ENCODE measurements at places on chromosomes 4 and X.

GRCh38 chrX:68183612-68184214 is 249.6 kb downstream of the OPHN1 start:
- DNase-seq = no peak

- no peak for DNase-seq
These were observed 1.1 kb downstream of the POLA1 start for GRCh38 chrX:24694825-24695224.

GRCh38 chrX:128622296-128622695 is 570.1 kb upstream of the ACTRT1 start:
- DNase-seq = no peak

- DNase-seq = no peak
These were observed 577 bp upstream of the PIM2 start for GRCh38 chrX:48919360-48919841.

DNA sequence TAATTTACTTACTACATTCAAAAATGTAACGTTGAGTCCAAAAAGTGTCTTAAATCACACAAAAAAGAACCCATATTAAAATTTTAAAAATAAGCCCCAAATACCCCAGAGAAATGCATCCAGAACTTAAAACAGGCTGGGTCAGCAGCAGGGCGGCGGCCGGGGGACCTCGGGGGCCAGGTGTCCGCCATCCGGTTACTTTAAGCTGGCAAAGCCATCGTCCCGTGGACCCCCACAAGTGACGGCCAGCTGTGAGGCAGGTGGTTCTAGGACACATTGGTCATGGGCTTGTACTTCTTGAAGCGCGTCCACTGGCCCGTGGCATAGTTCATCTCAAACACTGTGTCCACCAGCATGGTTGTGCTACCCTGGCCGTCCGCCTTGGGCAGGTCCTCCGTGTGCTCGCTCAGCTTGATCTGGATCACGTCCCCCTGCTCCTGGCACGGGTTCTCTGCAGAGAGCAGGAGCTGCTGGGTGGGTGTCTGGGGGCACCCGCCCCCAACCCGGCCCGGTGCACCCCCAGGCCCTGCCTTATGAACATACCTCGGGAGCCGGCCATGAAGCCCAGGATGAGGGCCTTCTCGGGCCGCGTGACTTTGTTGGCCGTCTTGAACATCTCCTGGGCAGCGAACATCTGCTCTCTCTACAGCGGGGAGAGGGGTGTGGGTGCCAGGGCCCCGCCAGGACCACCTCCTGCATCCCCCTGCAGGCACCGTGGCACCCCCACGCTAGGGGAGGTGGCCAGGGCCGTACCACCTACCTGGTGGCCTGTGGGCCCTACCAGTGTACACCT is 25.5 kb downstream of the NELFA start:
- DNase-seq = no peak

DNA sequence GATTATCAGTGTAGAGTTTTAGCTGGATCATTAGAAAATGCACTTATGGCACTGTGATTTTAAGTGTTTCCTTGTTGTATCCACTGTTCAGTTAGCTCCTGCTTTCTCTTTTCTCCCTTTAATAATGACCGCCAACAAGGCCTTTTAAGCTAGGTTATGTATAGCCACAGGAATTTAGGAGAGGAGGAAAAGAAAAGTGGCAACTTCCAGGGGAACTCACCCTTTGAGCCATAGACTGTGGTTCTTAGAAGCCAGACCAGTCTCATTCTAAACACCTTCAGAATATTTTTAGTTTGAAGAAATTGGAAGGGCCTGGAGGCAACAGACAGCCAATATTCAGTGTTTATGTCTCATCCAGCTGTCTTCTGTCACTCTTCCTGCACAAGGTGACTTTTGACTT is 6.1 kb downstream of the FGF2 start:
- DNase-seq = no peak

- no peak for DNase-seq
These were observed 162.9 kb upstream of the USP9X start for GRCh38 chrX:40922307-40922706.

DNA sequence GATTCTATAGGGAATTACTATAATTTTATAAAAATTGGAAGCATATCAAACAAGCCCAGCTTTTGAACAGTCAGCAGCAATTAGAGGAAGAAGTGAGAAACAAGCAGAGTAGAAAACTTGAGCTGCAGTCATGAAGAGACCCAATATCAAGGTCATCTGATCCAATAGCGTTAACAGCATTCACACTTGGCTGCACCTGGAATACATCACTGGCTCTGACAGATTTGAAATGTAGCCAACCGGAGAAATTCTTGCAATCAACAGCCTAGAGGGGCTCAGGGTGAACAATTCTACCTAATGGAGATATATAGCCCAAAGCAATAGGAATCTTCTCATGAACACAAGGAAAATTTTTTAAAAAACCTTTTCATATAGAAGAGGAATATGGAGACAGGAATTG is 13.6 kb downstream of the DDX53 start:
- DNase-seq = no peak

DNA sequence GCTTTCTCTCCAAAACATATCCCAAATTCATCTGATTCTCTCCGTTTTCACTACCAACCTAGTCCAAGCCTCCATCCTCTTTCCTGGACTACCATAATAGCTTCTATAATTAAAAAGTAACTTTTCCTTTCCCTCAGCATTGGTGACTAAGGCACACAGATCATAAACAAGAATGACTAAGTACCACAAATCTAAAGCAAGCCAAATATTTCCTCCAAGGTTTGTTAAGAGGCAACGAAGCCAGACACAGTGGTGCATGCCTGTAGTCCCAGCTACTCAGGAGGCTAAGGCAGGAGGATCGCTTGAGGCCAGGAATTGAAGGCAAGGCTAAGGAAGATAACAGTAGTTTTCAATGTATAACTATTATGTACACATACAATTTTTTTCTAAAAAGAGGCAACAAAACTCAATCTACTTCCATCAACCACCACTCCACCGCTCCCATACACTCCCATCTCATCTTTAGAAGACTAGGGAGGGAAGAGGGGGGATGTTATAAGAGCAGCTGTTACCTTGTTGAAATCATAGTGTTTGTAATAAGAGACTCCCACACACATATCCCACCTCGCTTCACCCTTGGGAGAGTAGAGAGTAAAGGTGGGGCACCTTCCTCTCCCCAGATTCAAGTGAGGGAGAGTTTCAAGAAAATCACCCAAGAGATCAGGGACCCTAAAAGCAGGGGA is 4.2 kb upstream of the JCHAIN start:
- DNase-seq = no peak

DNA sequence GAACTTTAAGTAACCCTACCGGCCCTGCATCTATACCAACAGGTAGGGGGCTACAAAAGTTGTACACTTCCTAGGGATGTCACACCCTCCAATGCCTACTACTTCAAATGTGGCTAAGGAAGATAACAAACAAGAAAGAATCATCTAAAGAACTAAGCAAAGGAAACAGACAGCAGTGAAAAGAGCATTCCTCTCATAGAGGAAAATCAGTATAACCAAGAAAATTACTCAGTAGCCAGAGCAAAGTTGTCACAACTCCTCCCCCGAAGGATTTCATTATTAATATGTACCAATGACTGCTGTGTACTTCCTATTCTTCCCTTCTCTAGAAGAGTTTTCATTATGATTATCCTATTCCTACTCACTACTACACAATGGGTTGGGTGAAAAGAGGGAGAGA is 12.6 kb downstream of the ANKRD17 start:
- DNase-seq = no peak

DNA sequence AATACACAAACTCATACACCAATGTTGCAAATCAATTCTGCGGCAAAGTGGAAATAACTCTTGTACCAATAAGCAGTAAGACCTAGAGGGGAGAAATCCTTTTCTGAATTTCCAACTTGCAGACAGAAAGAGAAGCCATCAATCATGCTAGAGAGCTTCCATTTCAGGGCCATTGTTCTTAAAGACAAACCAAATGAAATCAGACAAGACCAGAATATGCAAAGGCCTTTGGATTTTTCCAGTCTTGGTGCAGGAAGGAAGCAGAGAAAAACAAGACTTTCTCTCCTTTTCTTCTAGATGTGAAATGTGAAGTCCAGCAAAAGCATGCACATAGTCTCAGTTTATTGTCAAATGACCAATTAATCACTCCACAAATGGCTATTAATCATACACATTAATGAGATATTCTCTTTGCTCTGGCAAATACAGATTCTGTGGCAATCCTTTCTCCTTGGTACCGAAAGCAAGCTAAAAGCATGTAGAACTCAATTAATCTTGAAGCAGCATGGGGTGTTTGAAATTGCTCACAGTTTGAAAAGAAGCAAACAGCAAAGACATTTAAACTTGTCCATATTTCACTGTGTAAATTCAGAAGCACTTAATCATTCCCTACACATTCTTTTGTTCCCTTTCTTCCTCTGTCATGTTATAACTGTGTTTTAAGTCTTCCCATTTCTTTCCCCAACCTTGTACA is 466.1 kb downstream of the GPAT3 start:
- DNase-seq = no peak

GRCh38 chrX:42577936-42578470 is 200.0 kb downstream of the PPP1R2C start:
- DNase-seq = no peak

DNA sequence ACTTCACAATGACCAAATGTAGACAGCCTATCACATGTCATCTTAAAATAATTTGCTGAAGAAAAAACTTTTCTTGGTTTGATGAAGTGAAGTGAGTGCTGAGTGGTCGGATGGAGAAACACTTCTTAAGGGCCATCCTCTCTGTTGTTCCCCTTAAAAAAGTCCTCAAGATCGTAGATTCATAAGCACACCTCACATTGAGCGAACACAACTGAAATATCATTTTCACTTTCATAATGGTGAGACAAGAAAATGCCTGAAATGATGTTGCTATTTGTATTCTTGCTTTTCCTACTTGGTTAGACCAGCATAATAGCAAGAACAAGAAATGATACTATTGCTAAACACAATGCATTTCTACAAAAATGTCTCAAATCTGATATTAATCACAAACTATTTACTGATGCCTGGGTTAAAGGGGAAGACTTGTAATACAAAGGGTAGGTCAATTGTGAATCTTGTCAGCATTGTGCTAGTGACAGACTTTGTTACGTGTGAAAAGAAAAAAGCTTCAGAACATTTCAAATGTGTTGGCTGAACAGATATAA is 305.6 kb upstream of the NR3C2 start:
- no peak for DNase-seq

GRCh38 chr4:19372390-19372789 is 879.3 kb upstream of the SLIT2 start:
- DNase-seq = no peak
